Activated CD4-positive, alpha-beta T cell treated with anti-CD3 and anti-CD28 coated beads for 24 hours (primary cell): ENCODE measurements at places on chromosomes 6 and 20.

DNA sequence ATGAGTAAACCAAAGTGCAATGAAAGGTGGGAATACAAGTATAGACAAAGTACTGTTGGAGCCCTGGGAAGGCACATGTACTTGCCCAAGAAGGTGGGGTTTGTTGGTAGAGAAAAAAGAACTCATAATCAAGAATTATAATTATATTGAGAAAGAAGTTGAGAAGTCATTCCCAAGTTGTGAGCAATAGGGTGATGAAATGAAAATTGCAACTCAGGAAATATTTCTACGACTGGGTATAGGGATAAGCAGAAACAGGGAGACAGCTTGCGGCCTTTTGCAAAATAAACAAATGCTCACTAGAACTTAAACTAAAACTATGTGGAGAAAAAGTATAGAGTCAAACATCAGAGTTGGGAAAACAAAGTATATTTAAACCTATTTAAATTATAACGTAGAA is 250.7 kb upstream of the FAM83B start:
- DNase-seq = no peak

GRCh38 chr20:32449057-32449889 is 91.1 kb downstream of the ASXL1 start:
- no peak for DNase-seq

DNA sequence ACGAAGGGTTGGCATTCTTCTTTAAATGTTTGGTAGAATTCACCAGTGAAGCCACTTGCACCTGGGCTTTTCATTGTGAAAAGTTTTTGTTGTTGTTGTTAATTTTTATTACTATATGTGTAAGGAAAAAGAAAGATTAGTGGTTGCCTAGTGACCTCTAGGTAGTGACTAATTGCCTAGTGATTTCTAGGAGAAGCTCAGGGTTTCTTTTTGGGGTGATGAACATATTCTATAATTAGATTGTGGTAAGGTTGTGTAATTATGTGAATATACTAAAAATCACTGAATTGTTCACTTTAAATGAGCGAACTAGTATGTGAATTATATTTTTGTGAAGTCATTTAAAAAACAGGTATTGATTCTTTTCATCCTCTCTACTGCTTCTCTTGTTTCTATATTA is 123.8 kb upstream of the TMEM170B start:
- DNase-seq = no peak

- DNase-seq = no peak
Observed at GRCh38 chr6:87588756-87589407, 905 bp downstream of the RARS2 start.
